Liver (tissue), 10 donors: ENCODE measurements at places on chromosomes 2 and 18. TPM values are rescaled to one million over a fixed set of nuclear protein-coding genes. Genes with fewer than 3 reads are reported as not detected.

PARD6G gene
- 2.4 TPM for total RNA-seq

SP140 gene
- total RNA-seq = 1.8 TPM

DNA sequence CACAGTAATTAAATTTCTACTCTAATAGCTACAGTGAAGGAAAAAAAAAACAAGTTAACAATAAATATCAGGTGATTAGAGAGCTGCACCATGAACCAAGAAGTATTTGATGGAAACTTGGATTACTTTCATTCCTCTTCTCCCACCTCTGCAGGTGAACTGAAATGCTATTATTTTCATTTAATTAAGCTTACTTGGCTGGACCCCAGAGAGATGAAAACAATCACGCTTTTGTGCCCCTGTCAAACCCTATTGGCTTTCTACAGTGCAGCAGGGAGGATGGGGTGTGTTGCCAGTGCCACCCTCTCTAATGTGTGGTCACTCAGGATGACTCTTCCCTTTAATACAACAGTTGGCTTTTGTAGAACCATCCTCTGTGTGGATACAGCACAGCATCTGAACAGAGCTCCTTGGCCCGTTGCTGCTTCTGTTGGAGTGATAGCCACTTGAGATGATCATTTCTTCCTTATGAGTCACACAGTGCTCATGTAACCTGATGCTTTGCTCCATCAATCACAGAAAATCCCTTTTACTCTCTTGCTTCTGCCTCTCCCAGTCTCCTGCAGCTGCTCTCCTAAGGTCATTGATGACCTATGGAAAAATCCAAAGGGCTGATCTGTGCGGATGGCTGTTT lies 5.5 kb upstream of the ARL4C start:
- DNase-seq = no peak

DNA sequence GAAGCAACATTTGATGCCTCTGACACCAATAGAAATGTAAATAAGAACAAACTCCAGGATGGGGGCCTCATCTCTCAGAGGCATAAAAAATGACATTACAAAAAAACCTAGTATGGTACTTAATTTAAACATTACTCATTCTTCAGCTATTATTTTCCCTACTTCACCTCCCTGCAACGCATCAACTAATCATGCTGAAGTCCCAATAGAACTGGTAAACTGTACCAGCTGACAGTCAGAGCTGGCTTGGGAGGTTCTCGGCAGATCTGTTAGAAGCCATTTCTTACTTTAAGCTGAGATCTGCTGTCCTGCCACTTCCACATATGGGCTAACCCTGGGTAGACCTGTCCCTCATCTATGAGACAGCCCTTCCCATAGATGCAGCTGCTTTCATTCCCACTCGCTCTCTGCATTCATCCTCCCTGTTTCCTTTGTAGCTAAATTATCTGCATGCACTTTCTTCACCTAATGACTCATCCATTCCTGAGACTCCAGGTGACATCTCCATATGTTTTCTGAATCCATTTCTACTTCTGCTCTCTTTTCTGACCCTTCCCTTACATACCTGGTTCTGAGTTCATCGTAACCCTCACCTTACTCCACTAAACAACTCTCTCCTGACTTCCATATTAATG lies 108.1 kb downstream of the AOX1 start:
- no peak for DNase-seq
